ENCODE measurements at places on chromosomes 12 and 14.

DNA sequence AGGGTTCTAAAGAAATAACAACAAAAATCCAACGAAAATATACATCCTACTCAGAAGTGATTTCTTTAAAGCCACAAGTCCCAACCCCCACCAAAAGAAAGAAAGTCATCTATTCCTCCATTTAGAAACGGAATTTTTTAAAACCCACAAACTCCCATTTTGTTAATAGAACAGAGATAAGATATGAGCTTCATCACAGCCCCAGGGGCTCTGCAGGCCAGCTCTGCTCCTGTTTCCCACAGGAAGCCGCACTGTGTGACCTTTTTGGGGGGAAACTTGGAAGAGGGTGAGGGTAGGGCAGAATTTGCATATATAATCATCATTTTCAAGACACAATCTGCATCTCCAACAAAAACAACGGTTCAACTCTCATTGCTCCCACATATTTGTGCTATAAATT lies 2.8 kb downstream of the FBXL14 start:
- DNase-seq: no peak

GRCh38 chr14:61620130-61620946 lies 75.0 kb upstream of the HIF1A start:
- no peak for DNase-seq

DNA sequence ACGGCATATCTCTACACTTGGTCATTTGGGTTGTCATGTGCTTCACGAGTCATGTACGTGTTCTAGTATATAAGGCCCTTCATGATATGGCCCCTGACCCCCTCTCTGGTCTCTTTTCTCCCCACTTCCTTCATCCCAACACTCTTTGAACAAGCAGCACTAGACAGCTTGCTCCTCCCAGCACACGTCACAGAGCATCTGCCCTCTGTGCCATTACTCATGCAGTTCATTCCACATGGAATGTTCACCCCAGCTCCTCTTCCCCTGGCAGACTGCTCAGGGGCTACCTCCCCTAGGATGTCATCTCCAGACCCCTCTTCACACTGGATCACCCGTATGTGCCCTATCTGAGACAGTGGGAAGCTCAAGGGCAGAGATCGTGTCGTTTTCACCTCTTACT lies 14.1 kb upstream of the LRP1-AS start:
- DNase-seq: no peak

DNA sequence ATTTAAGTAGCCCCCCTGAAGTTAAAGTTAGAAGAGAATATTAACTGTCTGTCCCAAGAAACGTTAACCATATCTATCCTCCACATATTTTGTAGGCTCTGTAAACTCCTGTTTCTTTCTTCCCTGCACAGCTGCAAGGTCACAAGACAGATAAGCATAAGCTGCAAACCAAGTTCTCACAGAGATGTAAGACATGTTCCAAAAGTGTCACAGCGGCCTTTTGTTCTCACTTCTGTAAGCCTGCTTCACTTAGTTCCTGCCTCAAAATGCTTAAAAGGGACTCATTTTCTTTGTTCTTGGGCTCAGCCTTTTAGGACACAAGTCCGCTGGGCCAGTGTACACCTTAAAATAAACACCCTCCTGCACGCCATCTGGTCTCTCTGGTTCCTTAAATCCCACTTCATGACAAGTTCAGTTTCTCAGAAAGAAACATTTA lies 3.2 kb downstream of the RNASE1 start:
- DNase-seq: no peak

GRCh38 chr12:110093631-110094311 lies 30.4 kb upstream of the IFT81 start:
- no peak for DNase-seq

GRCh38 chr12:113077057-113077858 lies 20.7 kb downstream of the DTX1 start:
- DNase-seq: no peak

All from kidney epithelial cell (primary cell).